Common myeloid progenitor, CD34-positive (primary cell): ENCODE measurements at places on chromosomes 2 and 18.

GRCh38 chr2:74571058-74571457 is 16.5 kb downstream of the DOK1 start:
- H3K36me3 ChIP-seq = no peaks in the 10 kb centered on the region
- H3K27me3 ChIP-seq = no peaks in the 10 kb centered on the region
- H3K27ac ChIP-seq = no peak overlapping the region
- no peak for DNase-seq
- H3K4me1 ChIP-seq = peaks cover 24% of the 10 kb centered on the region

DNA sequence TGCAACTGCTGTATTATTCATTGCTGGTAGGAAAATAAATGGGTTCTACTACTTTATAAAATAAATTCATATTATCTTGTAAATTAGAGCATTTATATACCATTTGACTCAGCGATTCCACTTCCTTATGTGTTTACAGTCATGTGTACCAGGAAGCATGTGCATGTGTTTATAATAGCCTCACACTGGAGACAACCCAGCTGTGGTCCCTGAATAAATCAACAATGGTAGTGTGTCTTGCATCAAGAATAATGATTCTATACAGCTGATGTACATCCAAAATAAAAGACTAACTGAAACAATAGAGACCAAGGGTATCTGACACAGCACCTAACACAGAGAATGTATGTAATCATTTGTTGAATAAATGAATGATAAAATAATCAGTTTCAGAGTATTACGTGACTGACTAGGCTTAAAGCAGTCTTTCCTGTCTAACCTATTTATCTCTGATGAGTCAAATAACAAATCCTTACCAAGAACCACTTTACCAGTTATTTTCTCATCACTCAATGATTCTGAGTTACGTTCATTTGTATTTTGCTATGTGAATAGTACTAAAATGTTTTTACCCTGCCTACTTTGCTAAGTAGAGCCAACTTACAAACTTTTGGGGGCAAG is 216.8 kb downstream of the UBE2E3 start:
- no peaks in the 10 kb centered on the region for H3K27me3 ChIP-seq
- H3K36me3 ChIP-seq = no peaks in the 10 kb centered on the region
- no peak overlapping the region for H3K4me3 ChIP-seq
- no peak overlapping the region for H3K27ac ChIP-seq

DNA sequence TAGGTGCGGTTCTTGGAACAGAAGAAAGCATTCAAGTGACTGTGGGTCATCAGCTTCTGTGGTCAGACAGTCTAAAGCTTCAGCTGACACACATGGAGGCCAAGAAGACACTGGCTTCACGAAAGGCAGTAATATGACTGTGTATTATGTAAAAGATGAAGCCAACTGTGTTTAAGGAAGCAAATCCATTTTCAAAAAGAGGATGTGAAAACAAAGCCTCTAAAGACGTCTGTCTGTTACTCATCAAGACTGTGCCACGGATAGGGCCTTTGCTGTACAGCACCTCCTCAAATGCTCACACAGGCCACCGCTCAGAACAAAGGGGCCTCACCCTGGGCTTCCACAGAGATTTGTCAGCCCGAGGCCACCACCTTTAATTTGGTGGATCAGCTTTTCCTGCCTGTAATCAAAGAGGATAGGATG is 21.1 kb upstream of the TMEM163 start:
- H3K36me3 ChIP-seq = no peaks in the 10 kb centered on the region
- H3K4me3 ChIP-seq = no peak overlapping the region
- peak; percentile 33 for DNase-seq
- H3K27me3 ChIP-seq = no peaks in the 10 kb centered on the region

- H3K27ac ChIP-seq = peak overlapping the region; percentile 40
- H3K4me3 ChIP-seq = no peak overlapping the region
- H3K27me3 ChIP-seq = no peaks in the 10 kb centered on the region
- no peaks in the 10 kb centered on the region for H3K36me3 ChIP-seq
- no peaks in the 10 kb centered on the region for H3K4me1 ChIP-seq
Measured at GRCh38 chr2:233221378-233222063, 30.0 kb upstream of the ATG16L1 start.

DNA sequence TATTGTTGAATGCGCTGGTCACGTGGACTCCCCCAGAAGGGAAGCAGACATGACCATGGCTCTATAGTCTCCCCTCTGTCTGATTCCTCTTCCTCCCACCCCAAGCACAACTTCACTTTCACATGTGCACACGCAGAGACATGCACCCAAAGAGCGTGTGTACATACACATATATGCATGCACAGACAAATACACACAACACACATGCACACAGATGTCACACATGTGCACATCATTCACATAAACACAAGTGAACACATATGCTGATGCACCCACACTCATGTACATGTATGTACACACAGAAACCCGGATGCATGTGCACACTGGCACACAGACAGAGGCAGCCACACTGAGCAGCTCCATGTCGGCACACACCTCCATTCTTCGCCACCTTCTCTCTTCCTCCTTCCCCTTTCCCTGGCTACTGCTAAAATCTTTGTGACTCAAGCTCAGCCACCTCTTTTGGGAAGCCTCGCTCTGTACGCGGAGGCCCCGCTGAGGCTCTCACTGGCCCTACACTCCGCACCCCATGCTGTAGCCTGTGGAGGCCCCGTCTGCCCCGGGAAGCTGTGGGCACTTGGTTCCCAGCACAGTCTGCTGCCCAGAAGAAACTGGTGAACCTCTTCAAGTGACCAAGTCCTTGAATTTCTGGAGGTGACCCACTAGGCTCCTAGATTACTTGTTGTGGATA is 101.6 kb upstream of the TEX51 start:
- no peaks in the 10 kb centered on the region for H3K4me1 ChIP-seq
- no peak for DNase-seq
- no peak overlapping the region for H3K4me3 ChIP-seq

GRCh38 chr2:99572373-99573164 is 82.8 kb upstream of the REV1 start:
- H3K36me3 ChIP-seq = peaks cover 14% of the 10 kb centered on the region
- H3K27me3 ChIP-seq = no peaks in the 10 kb centered on the region
- no peak overlapping the region for H3K27ac ChIP-seq
- no peak for DNase-seq

DNA sequence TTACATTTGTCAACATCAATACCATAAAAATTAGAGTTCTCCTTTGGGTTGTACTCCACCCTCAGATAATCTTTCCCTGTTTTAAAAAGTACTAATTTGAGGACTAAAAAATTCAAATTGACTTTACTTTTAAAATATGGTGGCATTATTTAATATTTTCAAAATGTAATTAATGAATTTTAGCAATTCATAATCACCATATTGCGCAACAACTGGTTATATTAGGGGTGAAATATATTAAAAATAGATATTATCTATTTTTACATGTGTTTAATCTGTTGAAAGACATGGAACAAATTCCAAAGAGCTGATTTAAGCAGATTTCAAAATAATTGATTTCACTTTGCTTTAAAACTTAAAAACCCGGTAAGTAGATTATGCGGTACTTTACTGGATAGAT is 236.6 kb upstream of the NOL4 start:
- no peak overlapping the region for H3K27ac ChIP-seq
- no peak for DNase-seq
- H3K4me1 ChIP-seq = no peaks in the 10 kb centered on the region
- no peaks in the 10 kb centered on the region for H3K27me3 ChIP-seq
- H3K4me3 ChIP-seq = no peak overlapping the region

DNA sequence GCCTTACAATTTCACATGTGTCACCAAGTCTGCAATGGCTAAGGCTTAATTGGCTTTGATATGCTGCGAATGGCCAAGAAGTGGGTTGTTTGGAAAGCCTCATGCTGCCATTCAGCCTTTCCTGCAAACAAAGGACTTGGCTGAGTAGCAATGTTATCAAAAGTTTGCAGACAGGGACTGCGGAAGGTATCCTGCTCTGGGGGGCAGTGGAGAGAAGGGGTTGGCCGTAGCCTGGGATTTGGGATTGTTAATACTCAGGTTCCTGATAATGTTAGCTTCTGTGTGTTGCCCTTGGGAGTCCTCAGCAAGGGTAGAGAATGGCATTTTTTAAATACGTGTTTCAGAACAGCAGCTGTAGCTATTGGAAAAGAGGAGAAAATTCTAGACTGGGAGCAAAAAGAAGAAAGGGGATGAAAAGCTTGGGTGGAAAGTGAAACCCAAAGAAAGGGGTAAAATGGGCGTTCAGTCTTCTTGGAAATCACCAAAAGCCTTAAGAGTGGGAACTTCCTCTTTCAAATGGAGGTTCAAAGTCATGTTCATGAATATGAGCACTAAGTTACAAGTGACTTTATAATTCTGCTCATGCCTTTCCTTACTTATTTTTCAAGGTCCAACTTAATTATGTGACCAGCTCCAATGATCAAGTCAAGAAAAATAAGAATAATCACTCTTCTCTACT is 325.1 kb downstream of the RNF144A start:
- H3K36me3 ChIP-seq = no peaks in the 10 kb centered on the region
- H3K27me3 ChIP-seq = no peaks in the 10 kb centered on the region
- peaks cover 13% of the 10 kb centered on the region for H3K4me1 ChIP-seq
- DNase-seq = no peak
- H3K4me3 ChIP-seq = no peak overlapping the region

DNA sequence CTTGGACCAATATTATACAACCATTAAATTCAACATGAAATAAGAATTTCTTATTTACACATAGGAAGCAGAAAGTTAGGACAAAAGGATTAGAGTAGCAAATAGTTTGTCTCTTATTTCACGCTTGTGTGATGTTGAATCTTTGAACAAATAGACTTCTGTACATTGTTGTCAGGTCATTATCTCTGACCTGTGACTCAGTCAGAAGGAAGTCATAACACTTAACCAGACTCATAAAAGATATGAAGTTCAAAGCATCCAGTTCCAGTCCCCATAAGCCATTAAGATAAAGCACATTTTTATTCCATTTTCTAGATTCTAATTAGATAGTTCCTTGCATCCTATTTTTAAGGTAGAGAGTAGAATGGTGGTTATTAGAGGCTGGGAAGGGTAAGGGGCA is 130.8 kb downstream of the UPP2 start:
- H3K27ac ChIP-seq = no peak overlapping the region
- H3K4me3 ChIP-seq = no peak overlapping the region
- H3K27me3 ChIP-seq = no peaks in the 10 kb centered on the region
- peaks cover 9% of the 10 kb centered on the region for H3K4me1 ChIP-seq
- no peak for DNase-seq
- no peaks in the 10 kb centered on the region for H3K36me3 ChIP-seq

GRCh38 chr2:168526641-168527040 is 70.6 kb downstream of the CERS6 start:
- peaks cover 6% of the 10 kb centered on the region for H3K4me1 ChIP-seq
- DNase-seq = no peak
- H3K36me3 ChIP-seq = peaks cover 3% of the 10 kb centered on the region
- no peaks in the 10 kb centered on the region for H3K27me3 ChIP-seq
- no peak overlapping the region for H3K4me3 ChIP-seq

DNA sequence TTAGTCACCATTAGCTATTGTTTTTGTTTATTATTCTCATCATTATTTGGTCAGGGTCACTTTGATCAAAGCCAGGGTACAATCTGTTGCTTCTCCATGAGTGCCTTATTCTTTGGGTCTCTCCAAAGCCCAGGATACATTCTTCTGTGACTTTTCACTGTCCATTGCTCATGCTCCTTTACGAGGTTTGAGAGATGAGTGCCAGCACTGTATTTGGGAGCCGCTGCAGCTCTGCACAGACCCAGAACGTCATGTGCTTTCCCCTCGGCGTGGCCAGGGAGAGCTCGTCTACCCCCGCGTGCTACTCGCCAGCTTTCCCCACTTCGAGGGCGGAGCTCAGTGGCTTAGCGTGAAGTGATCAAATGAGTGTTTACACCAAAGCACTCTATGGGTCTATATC is 123.7 kb downstream of the COL6A3 start:
- H3K27ac ChIP-seq = no peak overlapping the region
- peak; percentile 35 for DNase-seq
- no peaks in the 10 kb centered on the region for H3K27me3 ChIP-seq
- peaks cover 19% of the 10 kb centered on the region for H3K4me1 ChIP-seq

DNA sequence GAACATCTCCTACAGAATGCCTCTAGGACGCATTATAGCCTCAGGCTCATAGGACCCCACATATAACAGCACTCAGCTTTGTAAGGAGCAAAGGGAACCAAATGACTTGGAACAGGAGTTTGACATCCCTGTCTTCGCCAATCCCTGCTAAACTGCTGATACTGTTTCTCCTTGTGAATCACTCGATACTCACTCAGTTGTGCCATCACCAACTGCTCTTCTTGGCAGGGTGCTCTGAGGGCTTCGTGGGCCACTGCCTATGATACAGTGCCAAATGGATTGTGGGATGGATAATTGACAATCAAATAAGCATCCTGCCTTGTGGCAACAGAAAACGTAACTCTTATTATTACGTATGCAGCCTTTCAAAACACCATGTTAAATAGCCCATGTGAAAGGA is 396.3 kb downstream of the RIT2 start:
- H3K4me1 ChIP-seq = no peaks in the 10 kb centered on the region
- H3K27ac ChIP-seq = no peak overlapping the region
- no peak overlapping the region for H3K4me3 ChIP-seq
- DNase-seq = no peak
- no peaks in the 10 kb centered on the region for H3K36me3 ChIP-seq
